ENCODE measurements at places on chromosomes 1 and 21. TPM values are rescaled to one million over a fixed set of nuclear protein-coding genes. Genes with fewer than 3 reads are reported as not detected.
A peak's percentile ranks its signal among the peaks of the same experiment; 100 is the strongest.

- no peak for DNase-seq
Observed at GRCh38 chr1:154410185-154410827, 5.2 kb downstream of the IL6R start.

DNA sequence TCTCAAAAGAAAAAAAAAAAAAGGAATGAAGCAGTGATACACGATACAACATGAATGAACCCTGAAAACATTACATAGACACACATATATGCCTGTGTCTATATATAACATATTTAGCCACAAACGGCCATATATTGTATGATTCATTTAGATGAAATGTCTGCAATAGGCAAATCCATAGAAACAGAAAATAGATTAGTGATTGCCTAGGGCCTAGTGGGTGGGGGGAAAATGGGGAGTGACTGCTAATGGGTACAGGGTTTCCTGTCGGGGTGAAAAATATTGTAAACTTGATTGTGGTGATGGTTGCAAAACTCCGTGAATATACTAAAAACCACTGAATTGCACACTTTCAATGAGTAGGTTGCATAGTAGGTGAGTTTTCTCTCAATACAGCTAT is 6.0 kb upstream of the H6PD start:
- peak; percentile 24 for DNase-seq

GRCh38 chr1:6386371-6386949 is 7.1 kb downstream of the ACOT7 start:
- DNase-seq: peak; percentile 67

GRCh38 chr1:26358411-26359384 is 4.8 kb upstream of the CRYBG2 start:
- DNase-seq: peak; percentile 61

The BATF3 gene
- 1.5 TPM for total RNA-seq

The DNALI1 gene
- total RNA-seq: not detected

All from MCF 10A (cell line).